ENCODE measurements at places on chromosomes 12 and 14.
A peak's percentile ranks its signal among the peaks of the same experiment; 100 is the strongest.

- DNase-seq: no peak
Measured at GRCh38 chr14:84891404-84891803, 638.5 kb upstream of the FLRT2 start.

- no peak for DNase-seq
Measured at GRCh38 chr12:1619587-1619986, 9.4 kb upstream of the WNT5B start.

- DNase-seq: no peak
Measured at GRCh38 chr12:123319826-123320225, 44.8 kb downstream of the SBNO1 start.

DNA sequence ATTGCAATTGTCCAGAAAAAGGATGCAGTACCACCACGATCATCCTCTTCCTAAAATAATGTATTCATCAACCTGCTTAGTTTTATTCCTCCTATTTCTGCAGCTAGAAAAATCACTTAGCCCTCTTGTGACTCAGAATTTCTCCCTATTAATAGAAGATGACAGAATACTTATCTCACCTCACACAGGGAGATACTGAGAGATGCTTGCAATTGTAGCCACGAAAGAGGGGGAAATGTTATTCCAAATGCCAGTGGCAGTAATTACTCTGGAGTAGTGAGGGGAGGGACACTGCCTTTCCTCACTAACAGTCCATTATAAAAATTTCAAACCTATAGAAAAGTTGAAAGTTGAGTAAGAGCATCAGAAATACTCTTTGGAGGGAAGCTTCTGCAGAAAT, 11.8 kb upstream of the DUSP6 start:
- DNase-seq: no peak

GRCh38 chr12:12918781-12919389, 27.5 kb downstream of the GPRC5A start:
- DNase-seq: no peak

- no peak for DNase-seq
Measured at GRCh38 chr12:105418229-105418628, 87.7 kb downstream of the C12orf75 start.

DNA sequence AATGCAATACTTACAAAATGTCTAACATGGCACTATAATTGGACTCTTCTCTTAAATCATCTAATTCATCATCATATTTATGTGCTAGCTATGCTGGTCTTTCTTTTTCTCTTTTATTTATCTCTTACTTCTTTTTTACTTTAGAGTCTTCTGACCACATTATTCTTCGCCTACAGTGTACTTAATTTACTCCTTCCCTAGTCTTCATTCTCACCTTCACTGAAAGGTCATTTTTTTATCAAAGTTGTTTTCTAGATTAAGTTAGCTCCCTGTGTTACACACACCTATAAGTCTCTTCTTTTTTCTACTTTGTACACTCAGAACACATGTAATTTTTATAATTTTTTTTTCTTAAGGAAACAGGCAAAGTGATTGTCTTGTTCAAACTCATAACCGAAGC, 1351.2 kb downstream of the FSCB start:
- no peak for DNase-seq

DNA sequence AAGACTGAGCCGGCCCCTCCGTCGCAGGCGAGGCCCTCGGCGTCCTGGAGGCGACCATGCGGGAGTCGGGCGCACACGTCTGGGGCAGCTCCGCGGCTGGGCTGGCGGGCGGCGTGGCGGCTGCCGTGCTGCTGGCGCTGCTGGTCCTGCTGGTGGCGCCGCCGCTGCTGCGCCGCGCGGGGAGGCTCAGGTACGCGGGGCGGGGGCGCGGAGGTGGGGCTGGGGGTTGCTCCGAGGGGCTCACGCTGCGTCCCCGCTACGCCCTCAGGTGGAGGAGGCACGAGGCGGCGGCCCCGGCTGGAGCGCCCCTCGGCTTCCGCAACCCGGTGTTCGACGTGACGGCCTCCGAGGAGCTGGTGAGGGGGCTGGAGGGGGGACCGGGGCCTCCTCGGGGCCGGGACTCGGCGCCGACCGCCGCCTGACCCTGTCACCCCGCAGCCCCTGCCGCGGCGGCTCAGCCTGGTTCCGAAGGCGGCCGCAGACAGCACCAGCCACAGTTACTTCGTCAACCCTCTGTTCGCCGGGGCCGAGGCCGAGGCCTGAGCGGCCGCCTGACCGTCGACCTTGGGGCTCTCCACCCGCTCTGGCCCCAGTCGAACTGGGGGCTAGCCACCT, 7.8 kb downstream of the AMN start:
- no peak for DNase-seq

- no peak for DNase-seq
Measured at GRCh38 chr12:27244689-27245488, 803 bp downstream of the STK38L start.

- DNase-seq: no peak
Measured at GRCh38 chr12:39372929-39373328, 70.0 kb downstream of the KIF21A start.

GRCh38 chr12:25705261-25705660, 152.2 kb upstream of the LMNTD1 start:
- DNase-seq: no peak

GRCh38 chr14:89856871-89857345, 97.6 kb downstream of the EFCAB11 start:
- no peak for DNase-seq

DNA sequence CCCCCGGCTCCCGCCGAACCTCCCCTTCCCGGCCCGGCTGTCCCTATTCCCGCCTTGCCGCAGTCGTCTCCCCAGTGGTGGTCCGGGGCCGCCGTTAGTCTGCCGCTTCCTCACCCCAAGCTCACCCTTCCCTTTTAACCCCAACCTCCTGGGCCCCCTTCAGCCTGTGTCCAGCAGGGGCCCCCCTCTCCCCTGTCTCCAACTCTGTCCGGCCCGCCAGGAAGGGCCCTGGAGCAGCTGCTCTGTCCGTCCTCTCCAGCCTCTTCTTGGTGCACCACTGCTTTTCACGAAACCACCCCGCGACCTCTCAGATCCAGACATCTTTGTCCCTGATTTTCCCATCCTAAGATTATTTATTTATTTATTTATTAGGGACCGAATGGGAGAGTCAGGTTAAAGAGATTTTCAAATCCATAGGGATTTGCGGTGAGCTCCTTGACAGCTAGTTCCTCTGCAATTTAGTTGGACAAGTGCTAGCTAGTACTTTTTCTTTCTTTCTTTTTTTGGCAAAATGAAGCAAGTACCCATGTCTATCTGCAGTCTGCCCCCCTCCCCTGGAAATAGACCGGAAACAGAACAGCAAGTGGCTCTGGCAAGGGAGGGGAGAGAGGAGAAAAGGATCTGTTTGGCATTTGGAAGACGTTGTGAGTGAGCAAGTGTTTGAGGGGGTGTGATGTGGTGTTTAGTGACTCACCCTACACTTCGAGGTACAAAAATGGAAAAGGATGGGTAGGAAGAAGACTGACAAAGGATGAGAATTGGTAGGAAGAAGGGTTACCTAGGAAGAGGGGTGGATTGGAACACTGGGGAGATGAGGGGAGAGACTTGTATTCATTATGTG, 632 bp downstream of the UBR7 start:
- DNase-seq: peak; percentile 15

DNA sequence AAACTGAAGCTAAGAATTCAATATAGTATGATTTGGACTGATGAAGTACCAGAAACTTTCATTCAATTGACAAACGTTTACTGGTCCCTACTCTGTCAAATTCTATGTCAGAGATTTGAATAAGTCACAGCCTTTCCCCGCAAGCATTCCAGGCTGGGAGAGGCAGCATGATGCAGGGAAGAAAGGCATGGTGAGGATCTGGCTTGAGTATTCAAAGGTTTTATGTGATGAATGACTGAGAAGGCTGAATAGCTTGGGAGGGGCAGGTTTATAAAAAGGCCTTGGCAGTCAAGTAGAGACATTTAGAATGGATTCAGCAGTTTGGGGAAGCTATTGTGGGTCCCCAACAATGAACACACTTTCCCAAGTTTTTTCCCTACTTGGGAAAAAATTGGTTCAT, 431.8 kb downstream of the DPF3 start:
- DNase-seq: no peak

- DNase-seq: no peak
Measured at GRCh38 chr14:23006188-23006534, 3.8 kb downstream of the C14orf93 start.

GRCh38 chr12:79326663-79327062, 364.1 kb downstream of the PAWR start:
- no peak for DNase-seq

DNA sequence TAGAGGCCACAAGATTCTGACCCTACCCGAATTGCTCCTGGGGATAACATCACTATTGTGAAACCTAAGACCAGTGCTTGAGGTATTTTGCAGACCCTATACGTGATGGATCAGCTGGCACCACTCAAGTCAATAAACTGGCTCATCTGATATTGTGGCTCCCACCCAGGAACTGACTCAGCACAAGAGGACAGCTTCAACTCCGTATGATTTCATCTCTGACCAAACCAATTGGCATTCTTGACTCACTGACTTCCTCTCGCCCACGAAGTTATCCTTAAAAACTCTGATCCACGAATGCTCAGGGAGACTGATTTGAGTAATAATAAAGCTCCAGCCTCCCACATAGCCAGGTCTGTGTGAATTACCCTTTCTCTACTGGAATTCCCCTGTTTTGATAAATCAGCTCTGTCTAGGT, 1036.1 kb upstream of the TMEM132C start:
- no peak for DNase-seq

GRCh38 chr14:70808416-70809224, 693 bp downstream of the MAP3K9 start:
- peak; percentile 16 for DNase-seq

- no peak for DNase-seq
Measured at GRCh38 chr12:47610686-47611252, 95.1 kb downstream of the RPAP3 start.

DNA sequence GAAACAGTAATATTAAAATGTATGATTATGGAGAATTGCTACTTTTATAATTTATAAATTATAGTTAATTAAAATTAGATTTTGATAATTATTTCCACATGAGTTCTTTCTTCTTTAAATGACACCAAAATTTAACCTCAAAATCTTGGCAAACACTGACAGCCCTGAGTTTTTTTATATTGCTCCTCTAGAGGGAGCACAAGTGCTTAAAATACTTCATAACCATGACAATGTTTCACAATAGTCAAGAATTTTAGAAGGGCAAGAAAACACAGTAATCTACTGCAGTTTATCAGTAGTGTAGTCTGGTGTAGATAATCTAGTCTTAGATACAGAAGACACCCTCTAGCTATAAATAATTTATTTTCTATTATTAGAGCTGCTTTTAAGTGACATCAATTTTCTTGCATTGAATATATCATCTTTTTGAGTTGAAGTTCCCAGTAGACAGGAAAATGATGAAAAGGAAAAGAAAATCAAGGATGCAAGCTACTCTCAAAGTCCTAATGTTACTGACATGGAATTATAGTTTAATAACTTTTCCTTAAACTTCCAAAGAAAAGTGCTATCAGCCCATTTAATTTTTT, 14.3 kb upstream of the PTGER2 start:
- DNase-seq: peak; percentile 23

GRCh38 chr14:29814156-29815015, 113.3 kb downstream of the PRKD1 start:
- DNase-seq: peak; percentile 94

DNA sequence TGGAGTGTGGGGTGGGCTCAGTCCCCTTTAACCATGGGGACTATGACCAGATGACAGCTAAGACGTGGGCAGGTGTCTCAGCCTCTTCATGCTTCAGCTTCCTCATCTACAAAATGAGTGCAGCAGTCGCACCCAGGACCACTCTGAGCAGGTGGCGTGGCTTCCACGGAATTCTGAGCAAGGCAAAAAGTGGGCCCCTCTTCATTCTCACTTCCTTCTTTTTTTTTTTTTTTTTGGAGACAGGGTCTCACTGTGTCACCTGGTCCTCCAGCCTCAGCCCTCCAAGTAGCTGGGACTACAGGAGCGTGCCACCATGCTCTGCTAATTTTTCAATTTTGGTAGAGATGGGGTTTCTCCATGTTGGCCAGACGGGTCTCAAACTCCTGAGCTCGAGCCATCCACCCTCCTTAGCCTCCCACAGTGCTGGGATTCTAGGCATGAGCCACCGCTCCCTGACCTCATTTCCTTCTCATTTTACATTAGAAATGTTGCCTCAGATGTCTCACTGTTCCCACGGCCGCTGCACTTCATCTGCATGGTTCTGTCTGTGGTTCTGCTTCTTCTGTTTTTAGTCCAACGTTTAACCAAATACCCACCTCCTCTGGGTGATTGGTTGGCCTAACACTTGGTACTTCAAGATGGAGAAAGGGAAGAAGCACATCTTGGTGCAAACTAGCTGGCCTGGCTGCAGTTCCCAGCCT, 41.3 kb upstream of the BCL7A start:
- DNase-seq: no peak

- DNase-seq: no peak
Measured at GRCh38 chr12:3493043-3493858, 2.2 kb downstream of the PRMT8 start.
